ENCODE measurements at places on chromosomes 7 and 10.

DNA sequence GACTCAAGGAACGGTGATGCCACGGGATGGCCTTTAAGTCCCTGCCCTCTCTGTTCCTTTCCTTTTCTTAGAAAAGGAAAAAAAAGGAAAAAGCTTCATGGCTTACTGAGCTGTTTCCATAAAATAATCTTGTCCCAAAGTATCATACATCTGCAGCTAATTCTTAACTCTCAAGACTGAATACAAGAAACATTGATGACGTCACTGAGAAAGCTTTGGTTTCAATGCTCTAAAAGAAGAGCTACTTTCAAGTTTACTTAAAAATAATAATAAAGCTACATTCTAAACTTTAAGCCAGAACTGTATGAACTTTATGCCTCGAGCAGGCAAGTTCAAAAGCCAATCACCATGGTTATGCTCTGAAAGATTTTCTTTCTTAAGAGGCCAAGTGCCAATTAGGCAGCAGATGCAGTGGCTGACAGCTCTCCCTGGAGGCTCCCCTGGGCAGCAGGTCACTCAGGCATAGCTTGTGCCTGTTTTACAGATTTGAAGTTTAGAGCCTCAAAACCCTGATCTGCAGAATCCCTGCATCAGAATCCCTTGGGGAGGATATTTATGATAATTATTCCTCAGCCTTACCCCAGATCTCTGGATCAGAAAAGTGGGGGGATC lies 165.0 kb downstream of the CHN2 start:
- no peak for DNase-seq

GRCh38 chr7:20562461-20562860 lies 53.0 kb upstream of the ABCB5 start:
- no peak for DNase-seq

- DNase-seq, result no peak
Observed at GRCh38 chr7:46168671-46169383, 247.8 kb upstream of the IGFBP3 start.

GRCh38 chr10:27518261-27518660 lies 14.2 kb downstream of the RAB18 start:
- no peak for DNase-seq

- no peak for DNase-seq
Observed at GRCh38 chr10:119265691-119266090, 58.3 kb downstream of the GRK5 start.

DNA sequence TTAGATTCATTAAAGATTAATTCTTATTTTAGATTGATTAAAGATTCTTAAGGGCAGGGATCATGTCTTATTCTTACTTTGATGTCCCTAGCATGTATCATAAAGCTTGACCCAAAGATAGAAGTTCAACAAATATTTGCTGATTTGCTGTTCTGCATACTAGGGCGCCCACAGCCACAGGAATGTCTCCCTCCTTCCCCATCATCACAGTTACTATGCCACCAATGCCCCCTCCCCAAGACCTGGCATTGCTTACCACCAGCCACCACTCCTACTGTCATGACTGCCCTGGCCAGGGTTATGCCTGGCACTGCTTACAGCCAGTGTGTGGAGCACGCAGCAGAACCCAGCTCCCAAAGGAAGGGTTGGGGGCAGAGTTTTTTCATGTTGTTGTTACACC lies 86.7 kb upstream of the AGK start:
- no peak for DNase-seq

- no peak for DNase-seq
Observed at GRCh38 chr10:103633846-103634245, 140.3 kb downstream of the NEURL1 start.

- no peak for DNase-seq
Observed at GRCh38 chr7:79833616-79834015, 301.0 kb upstream of the GNAI1 start.

DNA sequence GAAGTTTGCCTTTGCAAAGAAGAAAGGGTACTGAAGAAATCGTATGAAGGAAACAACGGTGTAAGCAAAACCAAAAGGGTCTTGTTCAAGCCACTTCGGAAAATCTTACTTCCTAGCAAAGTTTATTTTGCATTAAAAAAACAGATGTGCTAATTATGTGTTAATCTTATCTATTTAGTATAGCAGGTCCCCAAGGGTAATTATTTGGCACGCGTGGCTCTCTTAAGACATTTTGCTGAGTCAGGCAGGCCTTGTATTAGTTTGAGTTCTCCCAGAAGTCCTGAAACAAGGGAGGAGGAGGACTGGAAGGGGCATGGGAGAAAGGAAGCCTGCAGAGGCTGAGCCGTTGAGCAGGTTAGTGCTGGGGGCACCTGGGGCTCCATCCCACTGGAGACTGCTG lies 44.9 kb downstream of the TMEM178B start:
- DNase-seq, result no peak

DNA sequence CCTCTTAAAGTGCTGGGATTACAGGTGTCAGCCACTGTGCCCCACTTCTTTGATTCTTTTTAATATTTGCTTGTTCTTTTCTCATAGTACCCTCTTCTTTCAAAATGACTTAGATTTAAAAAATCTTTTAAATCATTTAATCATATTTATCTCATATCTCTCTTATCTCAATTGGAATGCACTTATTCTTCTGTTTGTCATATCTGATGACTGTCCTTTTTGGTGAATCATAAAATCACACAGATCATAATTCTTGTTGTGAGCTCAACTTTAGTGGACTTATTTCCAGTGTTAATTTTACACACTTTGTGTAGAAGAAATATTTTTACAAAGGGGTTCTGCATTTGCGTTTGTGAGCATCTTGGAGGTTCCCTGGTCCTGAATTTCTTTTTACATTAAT lies 220.3 kb upstream of the SLC26A5 start:
- no peak for DNase-seq

DNA sequence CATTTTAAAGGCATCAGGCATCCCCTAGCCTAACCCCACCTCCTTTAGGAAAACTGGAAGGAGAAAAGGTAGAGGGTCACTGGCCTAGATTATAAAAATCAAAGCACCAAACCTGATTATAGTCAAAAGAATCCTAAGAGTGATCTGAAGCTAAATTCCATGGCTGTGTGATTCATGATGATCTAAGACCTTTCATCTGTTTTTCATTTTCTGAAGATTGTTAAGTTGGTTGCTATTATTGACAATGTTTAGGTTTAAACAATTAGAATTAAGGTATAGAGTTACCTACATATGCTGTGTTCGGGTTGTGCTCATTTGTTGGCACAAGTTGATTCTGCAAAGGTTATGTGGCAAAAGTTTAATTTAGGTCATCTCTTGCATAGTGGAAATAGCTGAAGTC lies 148.7 kb downstream of the BICC1 start:
- DNase-seq, result no peak

DNA sequence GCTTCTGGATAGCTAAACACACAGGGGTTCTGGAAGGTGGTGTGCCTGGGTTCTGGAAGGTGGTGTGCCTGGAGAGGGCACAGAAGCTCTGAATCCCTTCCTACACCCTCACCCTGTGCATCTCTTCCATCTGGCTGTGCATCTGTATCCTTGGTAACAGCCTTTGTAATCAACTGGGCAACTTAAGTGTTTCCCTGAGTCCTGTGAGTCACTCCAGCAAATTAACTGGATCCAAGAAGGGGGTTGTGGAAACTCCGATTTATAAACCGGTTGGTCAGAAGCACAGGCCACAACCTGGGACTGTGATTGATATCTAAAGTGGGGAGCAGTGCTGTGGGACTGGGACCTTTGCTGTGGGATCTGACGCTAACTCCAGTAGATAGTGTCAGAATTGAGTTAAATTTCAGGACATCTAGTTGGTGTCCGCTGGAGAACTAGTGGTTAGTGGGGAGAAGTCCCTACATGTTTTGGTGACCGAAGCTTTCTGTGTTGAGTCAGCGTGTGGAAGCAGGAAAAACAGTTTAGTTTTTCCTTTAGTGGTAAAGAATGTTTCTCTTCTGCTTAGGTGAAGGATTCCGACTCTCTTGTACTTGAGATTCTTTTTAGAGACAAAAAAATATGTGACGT lies 228.1 kb downstream of the BMPER start:
- DNase-seq, result peak; percentile 90

DNA sequence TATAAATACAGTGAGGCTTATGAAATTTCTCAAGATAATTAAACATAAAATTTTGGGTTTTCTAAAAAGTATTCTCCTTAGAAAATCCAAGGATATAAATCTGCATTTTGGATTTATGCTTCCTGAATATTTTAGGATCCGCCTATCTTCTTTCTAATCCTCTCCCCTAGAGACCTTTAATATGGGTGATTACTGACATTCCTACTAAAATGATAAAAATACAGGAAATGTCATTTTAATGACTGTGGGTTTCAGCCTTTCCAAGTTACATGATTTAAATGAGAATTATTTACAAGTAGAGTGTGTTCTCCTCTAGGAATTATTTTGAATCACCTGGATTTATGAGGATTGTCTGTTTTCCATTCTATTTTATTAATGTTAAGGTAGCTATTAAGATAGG lies 150.4 kb downstream of the C7orf25 start:
- no peak for DNase-seq

- no peak for DNase-seq
Observed at GRCh38 chr7:18509481-18509880, 13.9 kb downstream of the HDAC9 start.

DNA sequence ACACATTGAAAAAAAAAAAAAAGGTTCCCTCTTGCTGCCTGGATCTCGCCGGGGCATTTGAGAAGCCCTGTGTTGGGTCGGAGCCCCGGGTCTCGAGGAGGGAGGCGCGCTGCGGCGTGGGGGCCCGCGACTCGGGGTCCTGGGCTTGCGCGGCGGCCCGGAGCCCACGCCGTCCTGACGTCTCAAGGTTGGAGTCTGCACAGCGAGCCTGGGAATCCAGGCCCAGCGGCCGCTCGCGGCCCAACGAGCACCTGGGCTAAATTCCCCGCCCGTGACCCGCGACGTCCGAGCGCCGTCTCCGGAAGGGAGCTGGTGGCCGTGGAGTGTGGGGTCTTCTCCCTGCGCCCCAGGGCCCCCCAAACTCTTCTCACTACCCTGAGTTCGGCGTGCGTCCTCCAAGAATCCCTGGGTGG lies 1.4 kb upstream of the CTBP2 start:
- DNase-seq, result no peak

DNA sequence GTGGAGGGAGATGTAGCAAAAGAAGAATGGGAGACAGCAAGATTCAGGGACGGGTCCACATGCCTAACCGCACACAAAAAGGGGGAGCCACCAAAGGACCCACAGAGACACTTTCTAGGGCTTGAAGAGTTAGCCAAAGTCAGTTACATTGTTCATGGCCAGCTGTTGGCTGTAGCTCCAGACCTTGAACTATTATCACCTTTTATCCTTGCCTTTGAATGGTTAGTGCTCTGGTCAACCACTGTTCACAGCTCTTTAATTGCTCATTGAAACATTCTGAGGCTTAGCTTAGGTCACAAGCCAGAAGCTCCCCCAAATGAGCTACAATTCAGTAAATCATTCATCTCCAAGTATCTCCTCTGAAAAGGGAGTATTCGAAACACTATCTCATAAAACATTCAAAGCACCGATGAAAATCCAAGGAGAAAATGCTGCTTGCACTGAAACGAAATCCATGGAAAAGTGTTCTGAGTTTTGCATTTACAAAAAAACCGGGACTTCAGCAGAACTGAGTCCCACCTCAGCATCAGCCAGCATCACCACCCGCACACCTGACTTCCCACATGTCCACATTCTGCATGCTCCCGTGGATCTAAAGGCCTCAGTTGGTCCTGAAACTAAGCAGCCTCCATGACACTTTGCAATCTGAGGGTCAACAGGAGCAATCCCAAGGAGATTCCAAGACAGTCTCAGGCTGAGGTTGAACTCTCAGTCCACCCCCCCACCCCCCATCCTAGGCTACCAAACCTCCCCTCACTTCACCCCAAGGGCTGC lies 4.0 kb downstream of the SORBS1 start:
- no peak for DNase-seq

- no peak for DNase-seq
Observed at GRCh38 chr7:116027786-116028185, 2.8 kb downstream of the TFEC start.

- DNase-seq, result no peak
Observed at GRCh38 chr7:159051916-159052315, 92.8 kb downstream of the VIPR2 start.

DNA sequence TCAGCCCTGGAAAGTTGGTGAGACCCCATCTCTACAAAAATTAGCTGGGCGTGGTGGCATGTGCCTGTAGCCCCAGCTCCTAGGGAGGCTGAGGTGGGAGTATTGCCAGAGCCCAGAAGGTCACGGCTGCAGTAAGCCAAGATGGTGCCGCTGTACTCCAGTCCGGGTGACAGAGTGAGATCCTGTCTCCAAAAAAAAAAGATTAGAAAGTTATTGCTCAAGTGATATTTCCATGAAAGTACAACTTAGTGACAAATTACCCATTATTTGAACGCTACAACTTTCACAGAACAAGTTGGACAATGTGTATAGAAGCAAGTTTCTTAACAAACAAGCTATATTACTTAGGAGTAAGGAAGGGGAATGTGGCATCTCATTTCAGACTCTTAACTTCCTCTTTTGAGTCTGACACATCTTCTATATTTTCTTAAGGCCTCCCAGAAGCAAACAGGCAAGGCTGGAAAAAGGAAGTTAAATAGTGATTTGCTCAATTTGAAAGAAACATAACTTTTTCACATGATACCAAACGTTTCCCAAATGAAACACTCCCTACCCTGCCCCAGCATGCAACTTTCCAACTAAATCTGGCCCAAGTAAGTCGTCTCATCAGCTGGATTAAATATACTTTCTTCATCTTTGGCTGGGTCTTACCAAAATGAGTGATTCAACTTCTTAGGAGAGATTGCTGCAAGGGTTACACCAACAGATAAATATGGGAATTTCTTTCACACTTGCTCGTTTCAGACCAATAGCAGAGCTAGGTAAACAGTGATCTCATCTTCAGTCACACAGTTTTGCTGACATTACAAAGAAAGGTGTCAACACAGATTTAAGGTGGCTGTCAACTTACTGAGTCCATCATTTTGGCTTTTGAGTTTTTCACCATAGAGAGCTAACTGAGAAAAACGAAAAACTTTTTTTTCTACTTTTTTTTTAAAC lies 66.3 kb upstream of the KLF6 start:
- peak; percentile 38 for DNase-seq

All from GM04504 (cell line).